ENCODE measurements at places on chromosomes 3 and 15.

DNA sequence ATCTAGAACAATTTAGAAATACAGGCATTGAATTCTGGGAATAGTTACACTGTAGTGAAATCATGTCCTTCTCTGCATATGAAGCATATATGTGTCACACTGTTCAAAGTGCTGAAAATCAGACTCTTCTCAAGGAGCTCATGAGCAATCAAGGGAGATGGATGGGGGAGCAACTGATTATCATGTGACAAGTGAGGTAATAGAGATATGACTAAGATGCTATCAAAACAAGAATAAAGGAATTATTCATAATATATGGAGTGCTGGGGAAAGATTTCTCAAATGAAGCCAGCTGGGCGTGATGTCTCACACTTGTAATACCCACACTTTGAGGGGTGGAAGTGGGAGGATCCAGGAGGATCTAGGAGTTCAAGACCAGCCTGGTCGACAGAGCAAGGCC is 74.9 kb upstream of the CHRNB4 start:
- no peak for DNase-seq

DNA sequence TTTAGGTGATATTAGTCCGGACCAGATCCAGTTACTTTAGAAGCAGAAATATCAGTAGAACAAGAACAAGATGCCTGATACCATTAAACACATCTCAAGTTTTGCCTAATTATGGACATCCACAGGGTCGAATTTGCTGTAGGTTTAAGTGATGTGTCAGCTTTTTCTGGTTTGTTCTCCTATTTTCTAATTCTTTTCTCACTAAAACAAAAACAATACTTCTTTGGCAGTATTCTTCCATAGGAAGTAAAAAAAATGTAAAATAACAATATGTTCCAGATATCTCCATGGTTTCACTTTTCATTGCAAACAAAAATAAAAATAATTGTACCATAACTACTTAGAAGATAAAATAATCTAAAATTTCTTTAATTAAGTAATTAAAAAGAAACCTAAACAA is 265.7 kb downstream of the SHOX2 start:
- no peak for DNase-seq

DNA sequence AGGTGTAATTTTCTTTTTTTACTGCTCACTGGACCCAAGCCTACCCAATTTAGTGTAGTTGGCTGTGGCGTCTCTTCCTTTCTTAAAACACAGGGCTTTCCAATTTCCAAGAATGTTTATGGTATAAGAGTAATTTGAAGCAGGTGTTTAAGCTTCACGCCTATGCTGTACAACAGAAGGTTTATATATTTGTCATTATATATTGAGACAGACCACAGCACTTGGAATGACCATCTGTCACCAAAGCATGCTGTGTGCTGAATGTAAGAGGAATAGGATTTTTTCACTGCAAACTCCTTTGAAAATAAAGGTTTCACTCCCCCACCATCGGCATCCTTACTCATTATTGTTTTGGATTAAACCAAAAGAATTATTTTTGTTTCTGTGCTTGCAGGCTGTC is 325.7 kb downstream of the OTOL1 start:
- DNase-seq = no peak

- no peak for DNase-seq
These were observed 42.1 kb downstream of the CORO2B start for GRCh38 chr15:68620721-68621527.

DNA sequence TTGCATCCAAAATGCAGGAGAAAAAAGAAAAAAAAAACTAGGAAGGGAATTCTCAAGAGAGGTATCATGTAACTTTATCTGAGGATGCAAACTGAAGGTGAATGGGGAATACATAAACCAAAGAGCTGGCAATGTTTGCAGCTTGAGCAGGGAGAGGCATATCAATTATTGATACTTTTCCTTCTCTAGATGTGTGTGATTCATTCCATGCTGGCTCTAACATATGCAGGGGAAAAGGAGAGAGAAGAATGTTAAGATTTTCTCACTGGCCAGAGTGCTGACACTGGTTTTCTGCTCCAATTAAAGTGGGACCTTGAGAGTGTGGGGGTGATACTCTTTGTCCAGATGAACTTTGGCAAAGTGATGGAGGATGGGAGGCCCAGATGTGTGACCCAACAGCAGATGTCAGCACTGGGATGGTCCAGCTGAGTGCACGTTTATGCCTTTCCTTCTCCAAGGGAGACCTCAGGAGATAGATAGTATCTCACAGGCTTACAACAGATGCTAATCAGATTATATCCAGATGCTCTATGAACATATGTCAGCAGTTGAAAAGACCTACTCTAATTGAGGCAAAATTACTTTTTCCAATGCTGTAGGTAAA is 50.0 kb upstream of the PSMD6 start:
- no peak for DNase-seq

DNA sequence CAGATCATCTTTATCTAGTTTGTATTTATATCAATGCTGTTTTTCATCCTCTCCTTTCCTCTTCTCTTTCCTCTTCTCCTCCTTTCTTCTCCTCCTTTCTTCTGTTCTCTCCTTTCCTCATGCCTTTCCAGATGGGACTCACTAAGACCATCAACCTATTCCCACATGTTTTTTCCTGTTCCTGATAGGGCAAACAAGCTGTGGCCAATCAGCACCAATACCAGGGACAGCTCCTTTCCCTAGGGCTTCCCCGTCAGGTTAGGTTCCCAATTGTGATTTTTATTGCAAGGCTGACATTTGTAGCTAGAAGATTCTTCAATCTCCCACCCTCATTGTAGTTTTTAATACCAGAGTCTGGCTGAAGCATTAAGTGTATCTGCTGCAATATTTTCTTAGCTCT is 76.3 kb upstream of the COL8A1 start:
- peak; percentile 14 for DNase-seq

- no peak for DNase-seq
These were observed 31.5 kb upstream of the CTXND1 start for GRCh38 chr15:80283531-80283930.

DNA sequence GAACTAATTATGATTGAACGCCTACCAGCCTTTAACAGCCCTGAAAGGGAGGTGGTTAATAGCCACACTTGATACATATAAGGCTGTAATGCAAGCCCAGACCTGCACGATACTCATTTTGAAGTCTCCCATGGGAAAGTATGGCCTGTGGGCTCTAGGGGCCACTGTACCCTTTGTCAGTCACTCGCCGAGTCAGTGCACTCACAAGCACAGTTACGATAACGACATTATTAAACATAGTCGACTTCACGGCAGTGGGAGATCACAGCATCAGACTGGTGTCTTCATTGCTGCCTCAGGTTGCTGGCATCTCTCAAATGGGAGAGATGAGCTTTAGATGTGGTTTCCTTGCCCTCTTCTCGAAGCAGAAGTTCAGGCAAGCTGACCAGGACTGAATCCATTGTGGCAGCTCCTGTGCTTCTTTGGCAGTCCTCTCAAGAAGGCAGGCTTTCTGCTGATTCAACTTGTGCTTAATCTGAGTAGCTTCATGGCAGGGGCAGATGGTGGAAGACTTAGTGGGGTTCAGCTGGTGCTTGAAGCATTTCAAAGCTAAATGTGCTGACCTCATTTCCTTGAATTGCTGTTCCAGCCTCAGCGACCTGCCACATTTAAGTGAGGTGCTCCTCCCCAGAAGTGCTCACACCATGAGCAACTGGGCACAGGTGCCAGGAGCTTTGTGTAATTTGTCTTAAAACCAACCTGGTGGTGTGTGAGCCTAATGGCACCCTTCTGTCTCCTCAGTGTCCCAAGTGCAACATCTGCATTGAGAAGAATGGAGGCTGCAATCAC is 15.8 kb upstream of the P4HTM start:
- DNase-seq = no peak

GRCh38 chr3:146020969-146021368 is 140.0 kb downstream of the PLOD2 start:
- DNase-seq = no peak

All from ELF-1 (cell line).